HS-27A (cell line): ENCODE measurements at places on chromosomes 3 and 15.

- DNase-seq = no peak
Measured at GRCh38 chr3:31486865-31487533, 45.7 kb upstream of the STT3B start.

DNA sequence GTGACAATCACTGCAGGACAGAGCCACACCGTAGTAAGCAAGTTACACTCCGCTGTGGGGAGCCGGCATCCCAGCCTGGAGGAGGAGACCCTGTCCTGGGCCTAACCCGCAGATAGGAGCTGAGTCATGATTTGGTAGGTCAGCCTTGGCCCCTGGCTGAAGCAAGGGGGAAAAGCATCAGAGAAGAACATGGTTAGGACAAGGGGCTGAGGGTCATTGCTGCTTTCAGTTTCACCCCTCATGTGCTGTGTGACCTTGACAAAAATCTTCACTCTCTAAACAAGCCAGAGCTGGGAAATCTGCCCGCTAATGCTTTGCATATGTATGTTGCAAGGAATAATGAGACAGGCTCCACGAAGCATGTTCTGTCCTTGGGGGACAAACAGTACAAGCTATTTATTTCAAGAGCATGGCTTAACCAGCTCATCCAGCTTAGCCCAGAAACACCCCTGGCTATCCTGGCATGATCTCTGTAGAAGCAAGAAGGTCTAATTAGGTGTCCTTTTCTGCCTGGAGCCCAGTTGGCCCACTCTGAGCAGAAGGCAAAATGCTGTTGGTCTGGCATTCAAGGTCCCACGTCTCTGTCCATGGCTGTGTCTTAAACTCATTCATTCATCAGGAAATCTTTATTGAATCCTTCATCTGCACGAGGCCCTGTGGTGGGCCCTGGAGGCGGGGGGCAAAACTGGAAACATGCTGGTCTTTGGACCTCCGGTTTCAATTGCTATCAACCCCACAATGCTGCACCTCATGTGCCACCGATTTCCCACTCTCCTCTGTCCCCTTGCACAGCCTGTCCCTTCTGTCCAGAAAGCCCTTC, 221.3 kb upstream of the LYSMD4 start:
- DNase-seq = no peak

DNA sequence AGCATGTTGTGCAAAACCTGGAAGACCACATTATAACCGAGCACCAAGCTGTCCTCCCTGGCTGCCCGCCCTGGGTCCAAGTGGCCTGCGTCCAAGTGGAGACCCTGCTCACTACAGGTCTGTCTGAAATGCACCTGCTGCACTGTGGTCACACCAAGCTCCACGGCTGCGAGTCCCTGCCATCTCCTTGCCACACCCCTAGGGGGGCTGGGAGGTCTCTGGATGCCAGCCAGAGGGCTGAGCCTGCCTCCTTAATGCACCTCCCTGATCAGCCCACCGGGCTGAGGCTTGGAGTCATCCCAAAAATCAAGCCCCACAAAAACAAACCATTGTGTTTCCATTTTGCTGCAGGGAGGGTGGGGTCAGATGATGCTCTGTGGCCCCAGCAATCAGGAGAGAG, 187.1 kb downstream of the MEGF11 start:
- DNase-seq = no peak

GRCh38 chr3:20185331-20185678, 701 bp downstream of the SGO1 start:
- no peak for DNase-seq

GRCh38 chr15:67145312-67145610, 79.9 kb downstream of the SMAD3 start:
- DNase-seq = no peak

DNA sequence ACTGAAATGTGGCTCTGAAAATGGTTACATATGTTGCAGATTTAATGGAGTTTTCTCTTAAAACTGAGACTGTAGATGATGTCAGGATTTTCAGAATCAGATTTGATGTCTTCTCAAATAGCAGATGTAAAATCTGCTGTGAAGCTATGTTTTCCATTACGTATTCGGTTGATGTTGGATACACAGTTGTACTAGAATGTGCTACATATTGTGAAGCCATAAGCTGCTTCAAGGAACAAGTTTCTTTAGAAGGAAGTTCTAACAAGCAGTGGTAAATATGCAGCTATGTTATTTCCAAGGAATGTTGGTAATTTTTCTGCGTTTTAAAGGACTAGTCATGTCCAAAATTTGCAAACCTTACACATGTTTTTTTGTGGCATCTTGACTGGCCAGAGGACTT, 197.7 kb downstream of the RBMS3 start:
- DNase-seq = no peak

- DNase-seq = no peak
Measured at GRCh38 chr3:30350901-30351300, 255.5 kb upstream of the TGFBR2 start.

- DNase-seq = no peak
Measured at GRCh38 chr3:48623851-48624547, 2.4 kb upstream of the TMEM89 start.
